ENCODE measurements at places on chromosomes 1 and 21.

DNA sequence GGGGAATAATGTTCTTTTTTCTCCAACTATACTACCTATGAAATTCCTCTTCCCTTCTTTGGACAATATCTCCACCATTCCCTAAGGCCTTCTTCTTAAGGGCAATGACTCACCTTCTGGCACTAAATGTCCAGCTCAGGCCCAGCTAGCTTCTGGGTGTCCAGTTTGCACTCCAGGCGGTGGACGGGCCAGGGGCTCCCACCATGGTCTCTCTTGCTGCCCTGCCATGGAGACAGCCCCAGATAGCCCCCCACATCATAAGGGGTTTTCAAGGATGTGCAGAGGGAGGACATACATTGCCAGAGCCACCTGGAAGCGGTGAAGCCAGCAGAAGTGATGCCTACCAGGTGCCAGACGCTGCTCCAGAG, 43.8 kb downstream of the C1orf198 start:
- DNase-seq, result no peak

- DNase-seq, result no peak
Measured at GRCh38 chr21:46100426-46100825, 2.5 kb downstream of the COL6A2 start.

- DNase-seq, result peak; percentile 13
Measured at GRCh38 chr1:159829273-159829634, 2.6 kb downstream of the SLAMF8 start.

GRCh38 chr1:168202941-168203654, 22.7 kb upstream of the SFT2D2 start:
- no peak for DNase-seq

DNA sequence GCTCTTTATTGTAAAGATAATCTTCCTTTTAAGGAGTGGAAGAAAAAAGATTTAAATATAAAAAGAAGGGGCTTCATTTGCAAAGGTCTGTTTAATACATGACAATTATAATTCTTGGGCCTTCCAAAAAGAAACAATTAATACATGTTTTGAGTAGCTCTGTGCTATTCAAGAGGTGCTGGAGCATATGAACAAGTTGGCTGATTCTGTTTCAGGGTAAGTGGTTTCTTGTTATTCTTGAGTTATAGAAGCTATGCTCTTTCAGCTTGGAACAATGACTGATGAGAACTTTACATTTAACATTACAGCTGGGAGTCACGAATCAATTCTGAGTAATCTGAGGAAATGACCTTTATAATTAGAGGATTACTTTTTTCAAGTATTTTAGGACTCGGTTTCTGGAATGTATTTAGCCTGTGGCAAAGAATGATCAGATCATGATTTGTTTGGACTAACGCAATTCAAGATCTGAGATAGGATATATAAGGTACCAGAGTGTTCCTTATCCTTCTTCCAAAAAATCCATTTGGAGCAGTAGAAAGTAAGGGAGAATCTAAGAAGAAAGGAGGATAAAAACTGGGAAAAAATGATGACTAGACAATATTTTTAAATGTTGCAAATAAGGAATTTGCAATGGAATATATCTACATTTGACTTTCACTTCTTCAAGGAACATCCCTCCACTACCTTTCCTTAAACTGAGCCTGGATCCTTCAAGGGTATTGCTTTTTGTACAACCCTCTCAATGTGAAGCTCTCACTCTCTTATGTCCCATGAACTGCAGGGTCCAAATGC, 77.1 kb upstream of the KCTD3 start:
- DNase-seq, result no peak

DNA sequence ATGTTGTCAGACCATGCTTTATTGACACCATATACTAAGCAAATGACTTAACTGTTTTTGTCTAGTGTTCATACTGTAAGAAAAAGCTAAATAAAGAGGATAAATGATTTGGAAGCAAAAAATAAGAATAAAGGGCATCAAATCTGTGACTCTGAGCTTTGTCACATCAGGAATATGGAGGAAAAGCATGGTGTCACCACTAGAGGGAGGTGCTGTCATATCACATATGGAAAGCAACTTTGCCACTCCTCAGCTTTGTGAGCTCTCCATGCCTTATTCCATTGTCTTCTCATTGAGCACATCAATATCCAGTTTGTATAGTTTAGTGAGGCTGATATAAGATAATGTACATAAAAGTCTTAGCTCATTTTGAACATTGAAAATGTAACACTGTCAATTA, 20.8 kb upstream of the GBP1 start:
- DNase-seq, result peak; percentile 78

DNA sequence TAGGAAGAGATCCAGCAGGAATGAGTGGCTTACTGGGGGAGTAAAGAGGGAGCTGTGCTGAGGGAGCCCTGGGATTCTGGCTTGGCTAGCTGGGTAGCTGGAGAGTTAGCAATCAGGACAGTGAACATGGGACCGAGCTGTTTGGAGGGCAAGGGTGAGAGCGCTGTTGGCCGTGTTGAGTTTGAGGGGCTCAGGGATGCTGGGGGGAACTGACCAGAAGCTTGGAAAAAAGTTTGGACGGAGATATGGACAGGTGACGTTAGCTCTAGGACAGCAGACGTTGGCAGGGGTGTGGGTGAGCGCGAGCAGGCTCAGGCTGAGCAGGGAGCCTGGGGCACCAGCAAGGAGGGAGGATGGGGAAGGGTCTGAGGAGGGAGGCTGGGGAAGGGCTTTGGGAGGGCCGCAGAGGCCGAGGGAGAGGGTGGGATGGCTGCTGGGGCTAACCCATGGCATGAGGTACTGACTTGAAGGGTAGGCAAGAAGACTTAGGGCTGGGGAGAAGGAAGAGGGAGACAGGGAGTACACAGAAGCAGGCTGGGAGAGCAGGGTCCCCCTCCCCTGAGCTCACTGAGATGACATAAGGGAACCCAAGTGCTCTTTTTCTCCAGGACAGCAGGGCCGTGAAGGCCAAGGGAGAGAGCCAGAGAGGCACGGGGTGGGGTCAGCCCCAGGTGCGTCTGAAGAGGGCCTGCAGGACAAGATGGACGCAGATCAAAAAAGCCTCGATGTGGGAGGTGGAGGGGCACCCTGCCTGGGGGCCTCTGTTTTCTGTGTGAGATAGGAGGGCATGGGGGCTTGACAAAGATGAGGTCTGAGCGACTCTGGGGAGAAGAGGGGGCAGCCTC, 8.2 kb downstream of the SH2D2A start:
- no peak for DNase-seq

GRCh38 chr1:234484218-234484617, 5.2 kb upstream of the TARBP1 start:
- DNase-seq, result no peak

DNA sequence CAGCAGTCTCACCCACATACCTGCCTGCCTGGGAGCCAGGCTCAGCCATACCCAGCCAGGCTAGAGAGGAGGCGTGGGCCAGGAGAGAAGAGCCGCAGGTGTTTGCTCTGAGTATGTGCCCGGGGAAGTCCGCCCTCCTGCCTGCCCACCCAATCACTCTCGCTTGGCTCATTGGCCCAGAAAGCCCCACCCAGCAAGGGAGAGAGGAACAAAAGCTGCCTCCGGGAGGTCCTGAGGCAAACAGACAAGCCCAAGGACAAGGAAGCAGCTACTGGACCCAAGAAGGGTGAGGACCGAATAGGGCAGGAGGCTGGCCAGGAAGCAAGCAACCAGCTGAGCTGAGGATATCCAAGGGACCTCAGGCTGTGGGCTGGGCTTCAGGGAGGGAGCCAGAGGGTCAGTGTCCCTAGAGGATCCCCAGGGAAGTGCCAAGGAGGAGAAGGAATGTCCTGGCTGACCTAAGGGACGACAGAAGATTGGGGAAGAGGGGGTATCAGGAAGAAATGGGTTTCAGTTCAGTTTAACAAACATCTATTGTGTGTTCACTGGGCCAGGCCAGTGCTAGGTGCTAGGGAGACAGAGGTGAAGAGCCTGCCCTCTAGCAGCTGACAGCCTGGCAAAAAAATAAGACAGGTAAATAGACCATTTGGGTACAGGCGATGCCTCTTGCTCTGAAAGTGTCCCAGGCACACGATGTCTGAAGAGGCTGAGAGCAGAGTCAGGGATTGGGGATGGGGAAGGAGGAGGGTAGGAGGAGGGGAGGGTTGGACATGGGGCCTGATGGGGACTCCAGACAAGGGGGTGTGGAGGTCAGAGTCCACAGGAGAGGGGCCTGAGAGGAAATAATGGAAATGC, at the start of gene GJB4:
TSS of gene GJB4 (plus strand) at position 238 of the 855 bp plus-strand sequence. CDS start 1,515 bp downstream, outside the sequence.
- no peak for DNase-seq

GRCh38 chr1:28436211-28436769, 66.8 kb downstream of the PHACTR4 start:
- no peak for DNase-seq

DNA sequence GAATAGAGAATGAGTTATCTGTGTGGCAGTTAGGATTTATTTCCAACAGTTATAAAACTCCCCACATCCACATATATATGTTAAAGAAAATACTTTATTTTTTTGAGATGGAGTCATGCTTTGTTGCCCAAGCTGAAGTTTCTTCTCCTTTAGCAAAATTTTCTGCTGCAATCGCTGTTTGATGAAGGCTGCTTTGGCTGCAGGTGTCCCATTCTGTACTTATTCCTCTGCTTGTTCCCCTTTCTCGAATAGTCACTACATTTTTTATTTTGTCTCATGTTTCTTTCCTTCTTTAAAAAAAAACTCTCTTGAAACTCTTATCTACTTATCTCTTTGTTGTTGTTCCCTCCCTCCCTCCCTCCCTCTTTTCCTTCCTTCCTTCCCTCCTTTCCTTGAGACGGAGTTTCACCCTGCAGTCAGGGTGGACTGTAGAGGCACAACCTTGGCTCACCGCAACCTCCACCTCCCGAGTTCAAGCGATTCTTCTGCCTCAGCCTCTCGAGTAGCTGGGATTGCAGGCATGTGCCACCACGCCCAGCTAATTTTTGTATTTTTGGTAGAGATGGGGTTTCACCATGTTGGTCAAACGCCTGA, 10.6 kb downstream of the OR2W3 start:
- no peak for DNase-seq

DNA sequence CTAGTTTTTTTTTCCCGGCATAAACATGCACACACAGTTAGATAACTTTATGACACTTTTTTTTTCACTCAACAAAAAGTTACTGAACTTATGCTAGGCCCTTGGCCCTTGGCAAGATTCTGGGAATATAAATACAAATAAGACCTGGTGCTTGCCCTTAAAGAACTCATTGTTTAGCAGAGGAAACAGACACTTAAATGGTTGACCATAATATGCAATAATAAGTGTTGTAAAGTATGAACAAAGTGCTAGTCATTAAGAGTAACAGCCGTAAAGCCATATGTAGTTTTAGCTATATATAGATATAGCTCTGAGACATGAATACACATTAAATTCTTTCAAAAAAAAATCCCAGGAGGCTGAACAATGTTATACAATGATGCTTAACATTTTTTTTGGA, 198.3 kb downstream of the CYYR1 start:
- no peak for DNase-seq

- DNase-seq, result no peak
Measured at GRCh38 chr1:76500116-76500515, 367.2 kb upstream of the ST6GALNAC5 start.

GRCh38 chr1:84985365-84985764, 11.5 kb downstream of the MCOLN2 start:
- no peak for DNase-seq

GRCh38 chr1:100959502-100960060, 63.7 kb downstream of the SLC30A7 start:
- no peak for DNase-seq

DNA sequence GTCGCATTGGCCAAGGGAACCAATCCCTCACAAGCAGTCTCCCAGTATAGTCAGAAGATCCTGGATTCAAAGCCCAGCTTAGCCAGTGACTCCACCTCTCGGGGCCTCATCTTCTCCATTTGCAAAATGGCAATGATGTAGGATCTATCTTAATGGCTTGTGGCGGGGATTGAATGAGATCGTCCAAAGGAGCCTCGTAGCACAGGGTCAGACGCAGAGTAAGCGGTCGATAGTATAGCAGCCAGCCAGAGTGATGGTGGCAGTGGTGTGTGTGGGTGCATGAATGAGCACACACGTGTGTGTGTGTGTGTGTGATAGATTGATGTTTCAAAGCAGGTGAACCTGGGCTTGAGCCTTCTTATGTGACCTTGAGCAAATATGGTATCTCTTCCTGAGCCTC, 79.8 kb upstream of the WNT4 start:
- no peak for DNase-seq

GRCh38 chr1:224559981-224560728, 56.0 kb upstream of the CNIH3 start:
- no peak for DNase-seq

DNA sequence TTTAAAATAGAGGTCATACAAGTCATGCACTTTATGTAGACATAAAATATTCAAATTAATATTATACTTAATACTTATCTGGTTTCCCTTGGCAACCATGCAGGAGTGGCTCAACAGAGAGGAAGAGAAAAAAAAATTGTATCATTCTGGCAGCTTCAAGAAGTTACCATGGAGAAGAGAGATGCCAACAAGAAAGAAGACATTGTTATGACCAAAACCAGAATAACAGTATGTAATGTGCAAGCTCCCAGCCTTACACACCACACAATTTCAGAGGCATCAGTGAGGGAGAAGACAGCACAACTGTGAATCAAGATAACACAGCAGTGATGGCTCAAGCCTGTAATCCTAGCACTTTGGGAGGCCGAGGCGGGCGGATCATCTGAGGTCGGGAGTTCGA, 49.1 kb upstream of the RCOR3 start:
- no peak for DNase-seq

- DNase-seq, result no peak
Measured at GRCh38 chr1:8167936-8168335, 141.8 kb upstream of the ERRFI1 start.

DNA sequence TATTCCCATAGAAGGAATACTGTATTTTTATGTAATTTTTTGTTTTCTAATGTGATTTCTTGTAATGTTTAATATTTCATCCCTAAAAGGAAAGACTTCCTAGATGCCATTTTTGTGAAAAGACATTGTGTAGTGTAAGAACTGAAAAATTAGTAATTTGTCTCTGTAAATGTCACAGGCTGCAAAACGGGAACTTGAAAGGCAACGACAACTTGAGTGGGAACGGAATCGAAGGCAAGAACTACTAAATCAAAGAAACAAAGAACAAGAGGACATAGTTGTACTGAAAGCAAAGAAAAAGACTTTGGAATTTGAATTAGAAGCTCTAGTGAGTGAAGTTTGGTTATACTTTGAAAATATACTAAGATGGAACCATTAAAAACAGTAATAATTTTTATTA, 132.2 kb downstream of the ITSN1 start:
- DNase-seq, result no peak

DNA sequence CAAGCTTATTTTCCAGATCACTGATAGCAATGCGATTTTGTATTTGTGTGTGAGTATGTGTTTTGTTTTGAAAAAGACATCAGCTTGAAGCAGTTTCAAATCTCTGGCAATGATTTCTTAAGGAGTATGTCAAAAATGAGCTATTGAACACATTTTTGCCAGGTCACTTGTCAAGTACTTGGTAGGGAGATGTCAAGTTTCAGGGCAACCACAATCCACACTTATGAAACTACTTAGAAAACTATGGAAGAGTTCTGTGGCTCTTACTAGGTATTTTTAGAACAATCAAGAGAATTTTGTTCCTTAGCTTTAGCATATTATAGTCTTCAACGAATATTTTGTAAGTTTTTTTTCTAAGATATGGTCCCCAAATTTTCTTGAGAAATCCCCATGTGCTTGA, 318.8 kb upstream of the ZRANB2 start:
- no peak for DNase-seq
